Activated naive CD8-positive, alpha-beta T cell treated with anti-CD3 and anti-CD28 coated beads for 36 hours (primary cell): ENCODE measurements at places on chromosomes 11 and 22. TPM values are rescaled to one million over a fixed set of nuclear protein-coding genes. Genes with fewer than 3 reads are reported as not detected.

RAB6A gene
- 57.3 TPM for total RNA-seq

FOSL1 gene
- 15.8 TPM for total RNA-seq

C1QTNF6 gene
- total RNA-seq = 3.2 TPM

PNPLA3 gene
- total RNA-seq = 0.39 TPM

MS4A12 gene
- total RNA-seq = not detected

CSF2RB gene
- total RNA-seq = 0.14 TPM

DNA sequence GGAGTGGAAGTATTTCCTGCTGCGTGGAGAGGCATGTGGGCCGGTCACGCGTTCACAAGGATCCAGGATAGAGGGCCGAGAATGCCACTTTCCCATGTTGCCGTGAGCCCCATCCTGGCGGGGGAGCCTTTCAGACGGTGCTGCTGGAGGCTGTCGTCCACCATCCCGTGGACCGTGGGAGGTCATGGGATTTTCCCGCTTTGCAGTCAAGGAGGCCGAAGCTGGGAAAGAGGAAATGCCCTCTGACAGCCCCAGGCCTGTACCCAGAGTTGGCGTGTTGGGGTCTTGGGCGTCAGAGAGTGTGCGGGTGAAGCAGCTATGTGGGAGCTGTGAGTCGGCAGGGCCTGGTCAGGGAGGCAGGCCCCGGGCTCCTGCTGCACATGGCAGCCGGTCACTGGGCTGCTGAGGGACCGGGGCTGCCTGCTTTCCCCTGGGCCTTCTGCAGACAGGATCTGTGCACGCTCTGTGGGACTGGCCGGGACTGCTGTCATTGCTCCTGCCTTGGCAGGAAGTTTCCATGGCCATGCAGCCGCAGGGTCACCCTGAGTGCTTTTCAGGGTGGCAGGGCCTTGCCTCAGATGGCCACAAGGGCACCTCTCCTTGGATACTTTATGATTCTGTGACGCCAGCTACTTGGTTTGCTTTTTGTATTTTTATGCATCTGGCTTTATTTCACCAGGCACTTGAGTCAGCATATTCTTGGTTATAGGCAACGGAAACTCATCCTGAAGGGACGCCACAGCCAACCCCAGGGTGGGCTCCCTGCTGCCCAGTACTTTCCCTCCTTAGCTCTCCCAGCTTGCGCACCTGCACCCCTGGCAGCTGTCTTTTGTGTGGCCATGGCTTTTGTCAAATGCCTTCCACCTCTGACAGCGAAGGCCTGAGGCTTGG, 52.4 kb downstream of the AP2A2 start:
- H3K4me1 ChIP-seq = peaks cover 16% of the 10 kb centered on the region
- H3K36me3 ChIP-seq = peaks cover 5% of the 10 kb centered on the region
- no peaks in the 10 kb centered on the region for H3K27me3 ChIP-seq
- no peak overlapping the region for H3K4me3 ChIP-seq
- peak overlapping the region; percentile 56 for H3K27ac ChIP-seq
- DNase-seq = no peak

- peak within 1 kb of the TSS; percentile 94 for H3K27ac ChIP-seq
- peaks cover 30% of the 10 kb centered on the region for H3K4me1 ChIP-seq
- H3K36me3 ChIP-seq = peaks cover 2% of the 10 kb centered on the region
- peak within 1 kb of the TSS; percentile 96 for H3K4me3 ChIP-seq
- peak; percentile 85 for DNase-seq
Measured at GRCh38 chr11:113875234-113876073, at the start of gene USP28. Gene USP28, minus strand, starts transcription at chr11:113875572. Its CDS starts 71 bp downstream, at chr11:113875501.

DNA sequence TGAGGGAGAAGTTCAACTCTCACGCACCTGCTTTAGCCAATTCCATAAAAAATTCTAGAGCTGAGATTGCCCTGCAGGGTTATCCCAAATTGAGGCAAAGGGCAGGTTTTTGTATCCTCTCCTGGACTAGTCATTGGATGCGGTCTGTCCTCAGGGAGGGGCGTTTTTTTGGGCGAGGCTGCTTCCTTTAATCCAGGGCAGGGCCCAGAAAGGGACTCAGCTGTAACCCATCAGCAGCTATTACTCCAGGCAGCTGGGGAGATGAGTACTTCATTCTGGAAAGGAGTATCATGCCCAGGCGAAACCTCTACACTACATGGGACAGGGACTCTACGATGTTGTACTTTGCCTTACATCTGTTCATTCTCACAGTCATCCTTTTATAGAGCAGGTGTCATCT, 103.3 kb downstream of the SCN3B start:
- H3K27me3 ChIP-seq = no peaks in the 10 kb centered on the region
- DNase-seq = no peak
- no peak overlapping the region for H3K4me3 ChIP-seq
- H3K27ac ChIP-seq = no peak overlapping the region
- H3K4me1 ChIP-seq = peaks cover 4% of the 10 kb centered on the region
- no peaks in the 10 kb centered on the region for H3K36me3 ChIP-seq

- peak overlapping the region; percentile 94 for H3K4me3 ChIP-seq
- H3K36me3 ChIP-seq = peaks cover 62% of the 10 kb centered on the region
- H3K4me1 ChIP-seq = peaks cover 47% of the 10 kb centered on the region
- H3K27ac ChIP-seq = peak overlapping the region; percentile 98
- peak; percentile 87 for DNase-seq
Measured at GRCh38 chr11:118338637-118339061, 3.9 kb downstream of the CD3D start.

GRCh38 chr22:25110846-25111578, 88.6 kb upstream of the CRYBB3 start:
- peak overlapping the region; percentile 75 for H3K4me3 ChIP-seq
- H3K4me1 ChIP-seq = peaks cover 16% of the 10 kb centered on the region
- peak overlapping the region; percentile 55 for H3K27ac ChIP-seq
- no peaks in the 10 kb centered on the region for H3K36me3 ChIP-seq
- no peaks in the 10 kb centered on the region for H3K27me3 ChIP-seq
- peak; percentile 56 for DNase-seq

- no peaks in the 10 kb centered on the region for H3K4me1 ChIP-seq
- H3K4me3 ChIP-seq = no peak overlapping the region
- no peak for DNase-seq
- H3K27me3 ChIP-seq = peaks cover 51% of the 10 kb centered on the region
- no peak overlapping the region for H3K27ac ChIP-seq
- no peaks in the 10 kb centered on the region for H3K36me3 ChIP-seq
Measured at GRCh38 chr11:45621588-45621987, 43.8 kb downstream of the CHST1 start.

DNA sequence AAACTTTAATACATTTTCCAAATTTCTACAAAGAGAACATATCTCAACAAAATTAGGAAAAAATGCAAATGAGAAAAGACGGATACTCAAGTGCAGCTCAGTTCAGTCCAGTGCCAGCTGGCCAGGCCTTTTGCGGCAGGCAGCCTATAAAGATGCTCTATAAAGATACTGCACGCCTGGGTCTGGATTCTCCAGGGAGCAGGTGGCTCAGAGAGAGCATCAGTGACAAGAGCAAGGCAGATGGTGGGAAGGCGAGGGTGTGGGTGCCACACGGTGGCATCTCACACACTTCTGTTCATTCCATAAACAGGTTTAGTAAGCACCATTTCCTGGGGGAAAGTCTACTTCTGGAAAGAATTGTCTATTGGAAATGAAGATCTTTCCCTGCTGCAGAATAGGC, 18.1 kb upstream of the SCN3B start:
- H3K36me3 ChIP-seq = no peaks in the 10 kb centered on the region
- H3K4me3 ChIP-seq = no peak overlapping the region
- no peak overlapping the region for H3K27ac ChIP-seq
- DNase-seq = no peak
- no peaks in the 10 kb centered on the region for H3K4me1 ChIP-seq
- H3K27me3 ChIP-seq = peaks cover 4% of the 10 kb centered on the region

DNA sequence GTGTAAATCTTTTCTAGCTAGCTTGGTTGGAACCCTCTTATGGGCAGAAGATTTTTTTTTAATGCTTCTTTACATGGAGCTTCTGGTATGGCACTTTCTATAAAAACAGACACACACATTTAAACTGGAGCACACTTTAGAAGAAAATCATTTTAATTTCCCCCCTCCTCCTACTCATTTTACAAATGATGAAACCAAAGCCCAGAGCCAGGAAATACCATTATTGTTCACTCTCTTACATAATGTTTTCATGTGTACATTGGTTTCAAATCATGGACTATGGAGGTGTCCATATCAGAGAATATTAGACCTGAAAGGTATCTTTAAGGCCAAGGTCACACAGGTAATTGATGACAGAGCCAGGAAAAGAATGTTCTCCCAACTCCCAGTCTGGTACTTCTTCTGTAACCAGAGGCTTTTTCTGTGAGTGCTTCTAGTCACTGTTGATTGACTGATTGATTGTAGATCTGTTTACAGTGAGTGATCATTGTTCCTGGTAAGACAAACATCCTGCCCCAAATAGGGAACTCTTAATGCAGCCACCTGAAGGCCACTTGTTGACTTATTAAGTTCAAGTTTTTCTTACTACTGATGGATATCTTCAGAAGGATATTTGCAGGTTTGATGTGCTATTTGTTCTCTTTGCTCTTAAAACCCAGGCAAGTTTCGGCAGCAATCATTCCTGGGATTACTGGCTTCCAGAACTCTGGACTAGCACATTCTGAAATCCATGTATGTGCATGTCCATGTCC, 26.8 kb upstream of the ME3 start:
- DNase-seq = no peak
- no peaks in the 10 kb centered on the region for H3K4me1 ChIP-seq
- H3K36me3 ChIP-seq = no peaks in the 10 kb centered on the region

- no peaks in the 10 kb centered on the region for H3K36me3 ChIP-seq
- H3K27me3 ChIP-seq = peaks cover 43% of the 10 kb centered on the region
- DNase-seq = no peak
- H3K4me3 ChIP-seq = peak overlapping the region; percentile 49
- no peak overlapping the region for H3K27ac ChIP-seq
- H3K4me1 ChIP-seq = peaks cover 13% of the 10 kb centered on the region
Measured at GRCh38 chr11:113243696-113244095, 70.7 kb upstream of the TTC12 start.

- H3K36me3 ChIP-seq = no peaks in the 10 kb centered on the region
- peak overlapping the region; percentile 82 for H3K27ac ChIP-seq
- H3K4me1 ChIP-seq = peaks cover 7% of the 10 kb centered on the region
Measured at GRCh38 chr11:124745835-124746620, 6.0 kb downstream of the VSIG2 start.

GRCh38 chr11:126587541-126587940, 232.1 kb downstream of the ST3GAL4 start:
- no peaks in the 10 kb centered on the region for H3K27me3 ChIP-seq
- H3K27ac ChIP-seq = no peak overlapping the region
- H3K4me3 ChIP-seq = no peak overlapping the region
- no peak for DNase-seq
